ENCODE measurements at places on chromosomes 16 and 17.

DNA sequence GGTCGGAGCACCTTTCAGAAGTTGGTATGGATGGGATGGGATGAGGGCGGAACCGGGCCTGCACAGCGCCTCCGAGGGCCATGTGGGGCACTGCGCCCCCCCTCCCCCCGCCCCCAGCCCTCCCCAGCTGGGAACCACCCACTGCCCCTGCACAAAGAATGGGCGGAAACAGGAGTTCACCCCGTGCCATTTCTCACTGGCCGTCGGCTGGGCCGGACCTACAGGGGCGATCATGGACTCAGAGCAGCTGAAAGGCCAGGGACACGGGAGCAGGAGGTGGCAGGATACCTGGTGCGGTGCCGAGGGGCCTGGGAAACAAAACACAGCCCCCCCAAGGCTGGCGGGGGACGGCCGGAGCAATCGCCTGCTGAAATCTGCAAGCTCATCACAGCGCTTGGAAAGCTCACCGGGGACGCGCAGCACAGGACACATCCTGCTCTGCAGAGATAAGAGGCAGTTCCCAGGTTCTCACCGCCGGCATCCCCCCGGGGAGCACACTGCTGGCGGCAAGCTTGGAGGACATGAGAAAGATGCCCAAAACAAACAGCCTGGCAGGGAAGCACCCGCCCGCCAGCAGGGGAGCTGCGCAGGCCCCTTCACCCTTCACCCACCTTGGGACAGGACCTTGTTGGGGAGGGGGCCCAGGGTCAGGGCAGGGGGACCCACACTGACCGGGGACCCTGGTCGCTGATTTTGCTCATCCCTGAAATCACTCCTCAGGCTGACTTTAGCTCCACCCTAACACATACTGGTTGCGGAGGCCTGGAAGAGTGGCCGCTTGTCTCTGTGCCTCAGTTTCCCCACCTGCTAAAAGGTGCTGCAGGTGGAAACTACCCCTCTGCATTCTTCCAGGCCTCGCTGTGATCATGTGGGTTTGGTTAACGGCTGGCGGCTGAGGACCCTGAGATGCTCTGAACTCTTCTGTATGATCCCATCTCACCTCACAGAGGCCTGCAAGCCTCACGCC lies 263.9 kb downstream of the C16orf95 start:
- DNase-seq = no peak

DNA sequence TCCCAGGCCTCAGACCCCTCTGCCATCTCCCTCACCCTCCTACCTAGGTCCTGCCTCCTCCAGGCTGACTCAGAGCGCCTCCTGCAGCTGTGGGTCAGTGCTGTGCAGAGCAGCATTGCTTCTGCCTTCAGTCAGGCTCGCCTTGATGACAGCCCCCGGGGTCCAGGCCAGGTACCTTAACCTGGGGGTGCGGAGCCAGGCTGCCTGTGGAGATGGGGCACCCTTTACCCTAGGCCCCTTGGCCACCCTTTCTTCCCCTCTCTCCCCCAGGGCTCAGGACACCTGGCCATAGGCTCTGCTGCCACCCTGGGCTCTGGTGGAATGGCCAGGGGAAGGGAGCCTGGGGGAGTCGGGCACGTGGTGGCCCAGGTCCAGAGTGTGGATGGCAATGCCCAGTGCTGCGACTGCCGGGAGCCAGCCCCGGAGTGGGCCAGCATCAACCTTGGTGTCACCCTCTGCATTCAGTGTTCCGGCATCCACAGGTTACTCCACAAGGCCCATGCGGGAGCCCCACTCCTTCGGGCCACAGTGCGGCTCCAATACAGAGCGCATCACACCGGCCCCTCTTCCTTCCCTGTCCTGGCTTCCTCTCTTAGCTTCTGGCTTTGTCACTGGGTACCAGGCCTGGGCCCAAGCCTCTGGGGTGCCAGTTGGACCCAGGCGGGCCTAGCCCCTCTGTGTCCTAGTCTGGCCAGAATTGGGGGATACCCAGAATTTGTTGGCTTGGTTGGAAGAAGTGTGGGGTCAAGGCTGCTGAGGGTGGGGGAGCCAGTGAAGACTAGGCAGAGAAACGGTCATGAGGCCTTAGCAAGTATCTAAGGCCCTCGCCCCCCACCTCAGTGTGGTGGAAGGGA lies 5.0 kb upstream of the KCTD11 start:
- DNase-seq = no peak

DNA sequence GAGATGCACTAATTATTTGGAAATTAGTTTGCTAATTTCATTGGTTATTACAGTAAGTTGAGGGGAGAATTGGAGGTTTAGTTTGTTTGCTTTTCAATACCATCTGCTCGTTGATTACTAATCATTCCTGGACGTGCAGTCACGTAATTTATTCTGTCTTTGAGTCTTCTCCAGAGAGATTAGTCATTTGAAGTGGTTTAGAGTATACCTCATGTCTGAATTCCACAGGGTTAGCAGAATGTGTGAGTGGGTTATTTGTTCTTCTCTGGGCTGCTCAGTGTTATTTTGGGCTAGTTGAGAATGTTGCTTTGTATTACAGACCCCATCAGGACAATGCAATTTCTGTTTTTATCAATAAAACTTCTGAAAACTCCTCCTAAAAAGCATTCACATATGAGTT lies 265.0 kb downstream of the RBFOX1 start:
- no peak for DNase-seq

GRCh38 chr16:69424935-69425784 lies 741 bp downstream of the CYB5B start:
- no peak for DNase-seq

- no peak for DNase-seq
These were observed 3.5 kb upstream of the TLCD3A start for GRCh38 chr17:728911-729310.

GRCh38 chr16:66298571-66299120 lies 67.8 kb upstream of the CDH5 start:
- DNase-seq = no peak

GRCh38 chr16:29316761-29317183 lies 89.7 kb downstream of the NPIPB11 start:
- no peak for DNase-seq

- no peak for DNase-seq
These were observed 33.1 kb downstream of the PLD6 start for GRCh38 chr17:17172990-17173389.

GRCh38 chr17:51853857-51854256 lies 304.7 kb downstream of the CA10 start:
- no peak for DNase-seq

- DNase-seq = no peak
These were observed 4.9 kb upstream of the LHX1 start for GRCh38 chr17:36932383-36932693.

DNA sequence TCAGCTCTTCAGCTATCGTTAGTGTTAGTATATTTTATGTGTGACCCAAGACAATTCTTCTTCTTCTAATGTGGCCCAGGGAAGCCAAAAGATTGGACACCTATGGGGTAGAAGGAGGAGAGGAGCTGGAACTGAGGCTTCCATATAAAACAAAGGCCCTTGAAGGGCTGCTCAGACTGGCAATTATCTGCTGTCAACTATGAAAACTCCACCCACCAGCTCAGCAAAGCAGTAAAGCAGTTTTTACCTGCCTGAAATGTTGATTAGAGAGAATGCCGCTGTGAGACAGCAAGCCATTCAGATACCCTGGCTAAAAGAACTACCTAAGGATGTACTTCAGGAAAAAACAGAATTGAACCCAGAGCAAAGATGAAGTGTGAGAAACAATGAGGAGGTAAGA lies 45.9 kb upstream of the GNAO1 start:
- no peak for DNase-seq
